ENCODE measurements at places on chromosomes 12 and 14.

DNA sequence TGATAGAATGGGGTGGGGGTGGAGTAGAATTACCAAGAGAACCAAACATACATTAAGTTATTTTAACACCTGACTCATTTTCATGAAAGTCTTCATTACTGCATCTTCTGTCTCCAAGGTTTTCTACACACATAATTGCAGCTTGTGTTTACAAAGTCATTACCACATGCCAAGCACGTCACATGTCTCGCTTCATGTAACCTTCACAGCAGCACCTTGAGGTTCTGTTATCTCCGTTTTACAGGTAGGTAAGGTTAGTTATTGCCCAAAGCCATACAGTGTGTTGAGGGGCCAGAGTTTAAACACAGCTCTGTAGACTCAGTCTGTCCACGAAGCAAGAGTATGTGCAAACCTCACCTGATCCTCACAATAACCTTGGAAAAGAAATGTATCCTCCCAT is 64.3 kb upstream of the RBM19 start:
- DNase-seq = no peak

DNA sequence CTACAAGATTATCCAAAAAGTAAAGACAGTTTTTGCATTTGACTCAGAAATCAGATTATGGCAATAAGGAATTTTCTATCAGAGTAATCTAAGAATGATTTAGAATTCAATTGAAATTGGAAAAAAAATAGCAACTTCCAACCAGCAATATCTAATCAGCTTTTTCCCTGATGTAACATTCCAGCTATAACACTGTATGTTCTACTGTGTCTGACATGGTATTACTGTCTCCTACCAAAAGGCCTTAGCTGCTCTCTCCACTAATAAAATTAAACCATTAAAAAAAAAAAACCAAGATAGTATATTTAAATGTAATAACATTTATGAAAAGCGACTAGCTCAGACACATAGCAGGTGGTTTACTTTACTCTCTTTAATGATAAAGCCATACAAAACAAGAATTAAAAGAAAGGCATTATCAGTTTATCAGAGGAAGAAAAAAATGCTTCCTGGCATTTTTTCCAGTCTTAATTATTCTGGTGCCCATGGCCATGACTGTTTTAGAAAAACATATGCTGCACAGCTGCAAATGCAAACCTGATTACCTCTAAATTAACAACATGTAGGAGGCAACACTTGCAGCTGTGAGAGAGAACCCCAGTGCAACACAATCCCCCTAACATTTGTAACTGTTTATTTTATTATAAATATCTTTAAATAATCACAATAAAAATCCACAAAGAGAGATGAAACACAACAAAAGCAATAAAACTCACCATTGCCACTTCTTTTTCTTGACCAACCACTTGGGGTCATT is 28.8 kb downstream of the PHLDA1 start:
- no peak for DNase-seq

DNA sequence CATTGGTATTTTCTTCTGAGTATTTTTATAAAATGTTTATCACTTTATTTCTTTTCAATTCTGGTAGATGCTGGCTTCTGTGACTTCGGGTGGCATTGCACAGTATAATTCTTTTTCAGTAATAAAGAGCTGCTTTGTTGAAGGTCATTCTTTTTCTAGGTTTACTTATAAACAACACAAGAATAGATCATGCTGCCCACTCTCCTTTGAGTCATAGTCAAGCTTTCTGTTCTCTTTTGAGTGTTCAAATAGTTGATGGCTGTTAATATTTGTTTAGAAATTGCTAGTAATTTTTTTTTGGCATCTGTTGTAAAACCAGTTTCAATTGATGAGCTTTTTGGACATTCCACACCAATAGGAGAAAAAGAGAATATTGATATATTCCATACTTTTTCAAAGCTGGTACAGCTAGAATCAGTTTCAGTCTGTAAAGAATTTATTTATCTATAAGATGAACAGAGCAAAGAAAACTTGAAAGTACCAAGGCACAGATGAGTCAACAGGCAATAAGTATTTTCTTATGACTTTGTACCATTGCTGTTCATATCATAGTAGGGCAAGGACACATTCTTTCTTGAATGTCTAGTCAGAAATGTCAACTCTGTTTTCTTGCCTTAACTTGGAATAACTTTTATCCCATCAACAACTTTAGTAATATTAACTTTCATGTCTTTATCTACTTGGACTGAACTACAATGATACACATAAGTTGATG is 513.0 kb upstream of the SEL1L start:
- no peak for DNase-seq

- DNase-seq = no peak
Observed at GRCh38 chr14:28830115-28830534, 63.5 kb downstream of the FOXG1 start.

DNA sequence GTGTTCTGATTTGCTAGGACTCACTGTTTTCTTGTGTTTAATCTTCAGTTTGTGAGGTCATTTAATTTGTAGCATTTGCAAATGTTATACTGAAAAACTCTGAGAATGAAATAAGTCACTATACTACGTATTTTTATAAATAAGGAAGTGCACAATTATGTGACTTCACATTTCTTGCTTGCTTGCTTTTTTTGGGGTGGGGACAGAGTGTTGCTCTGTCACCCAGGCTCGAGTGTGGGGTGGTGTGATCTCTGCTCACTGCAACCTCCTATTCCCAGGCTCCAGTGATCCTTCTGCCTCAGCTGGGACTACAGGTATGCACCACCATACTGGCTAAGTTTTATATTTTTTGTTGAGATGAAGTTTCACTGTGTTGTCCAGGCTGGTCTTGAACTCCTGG is 32.7 kb downstream of the RBM25 start:
- no peak for DNase-seq

DNA sequence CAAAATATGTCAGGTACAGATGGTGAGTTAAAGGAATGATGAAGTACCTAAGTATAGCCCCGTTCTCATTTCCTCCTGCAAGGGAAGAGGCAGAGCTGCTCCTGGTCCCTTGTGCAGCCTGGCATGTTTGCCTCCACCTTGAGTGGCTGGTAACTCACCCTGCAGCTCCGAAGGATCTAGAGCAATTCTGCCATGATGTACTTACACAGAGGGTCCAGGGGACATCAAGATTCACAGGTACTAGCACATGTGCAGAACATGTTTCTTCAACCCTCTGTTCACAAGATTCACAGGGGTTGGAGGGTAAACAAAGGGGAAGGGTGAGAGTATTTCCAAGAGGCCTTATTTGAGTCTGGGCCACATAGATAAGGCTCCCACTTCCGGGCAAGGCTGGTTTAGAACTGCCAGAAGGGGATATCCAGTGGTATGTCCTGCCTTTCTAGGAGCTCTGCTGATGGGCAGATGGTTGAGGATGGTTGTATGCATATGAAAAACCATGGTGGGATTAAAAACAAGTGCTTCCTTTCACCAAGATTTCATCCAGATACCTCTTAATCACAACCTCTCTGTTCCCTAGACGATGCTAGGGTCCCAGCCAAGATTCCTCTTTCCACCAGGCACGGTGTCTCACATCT is 7.7 kb downstream of the DCTN2 start:
- no peak for DNase-seq

DNA sequence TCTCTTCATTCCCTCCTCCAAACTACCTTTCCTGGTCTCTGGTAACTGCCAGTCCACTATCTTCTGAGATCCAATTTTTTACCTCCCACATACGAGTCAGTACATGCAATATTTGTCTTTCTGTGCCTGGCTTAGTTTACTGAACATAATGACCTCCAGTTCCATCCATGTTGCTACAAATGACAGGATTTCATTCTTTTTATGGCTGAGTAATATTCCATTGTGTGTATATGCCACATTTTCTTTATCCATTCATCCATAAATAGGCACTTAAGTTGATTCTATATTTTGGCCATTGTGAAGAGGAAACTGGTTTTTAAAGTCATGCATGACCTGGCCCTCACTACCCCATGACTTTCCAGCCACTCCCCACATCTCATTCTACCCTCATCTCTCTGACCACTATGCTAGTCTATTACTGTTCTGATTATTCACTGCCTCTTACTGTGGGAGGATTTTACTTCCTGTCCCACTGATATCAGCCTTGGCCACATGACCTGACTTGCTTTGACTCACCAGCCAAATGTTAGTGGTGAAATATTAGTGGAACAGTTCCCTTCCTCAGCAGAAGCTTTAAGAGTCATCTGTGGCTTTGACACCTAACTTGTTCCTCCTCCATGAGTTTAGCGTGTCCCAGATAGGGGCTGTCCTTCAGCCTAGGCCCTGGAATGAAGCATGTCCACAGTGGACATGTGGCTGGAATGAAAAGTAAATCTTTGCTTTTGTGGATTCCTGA is 52.2 kb downstream of the GOLGA5 start:
- DNase-seq = no peak

DNA sequence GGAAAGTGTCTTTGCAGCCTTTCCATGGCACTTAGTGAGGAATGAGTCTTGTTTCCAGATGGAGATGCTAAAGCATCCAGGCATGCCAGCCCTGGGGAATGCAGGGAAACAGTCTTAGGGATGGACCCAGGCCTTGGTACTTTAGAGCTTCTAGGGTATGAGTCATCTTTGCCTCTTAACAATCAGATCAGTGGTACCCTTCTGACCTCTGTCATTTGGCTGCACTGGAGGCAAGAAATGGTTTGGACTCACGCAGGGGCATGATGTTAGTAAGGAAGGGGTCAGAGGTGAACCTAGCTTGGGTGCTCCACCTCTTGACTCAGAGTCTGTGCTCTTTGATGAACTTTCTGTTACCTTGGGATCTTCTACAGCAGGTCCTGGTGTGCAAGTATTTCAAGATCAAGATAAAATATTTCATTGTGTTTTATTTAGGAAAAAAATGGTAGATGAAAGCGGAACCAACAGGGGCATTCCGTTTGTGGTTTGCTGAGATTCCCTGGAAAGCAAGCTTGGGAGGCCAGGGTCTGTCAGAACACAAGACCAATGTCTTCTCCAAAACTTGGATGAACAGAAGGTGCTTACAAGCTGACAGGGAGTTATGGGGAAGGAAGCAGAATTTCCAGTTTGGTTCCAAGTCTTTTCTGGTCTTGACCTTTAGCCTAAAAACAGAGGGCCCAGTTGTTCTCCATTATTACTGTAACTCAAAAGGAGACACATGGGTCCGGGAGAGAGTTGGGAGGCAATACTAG is 216.2 kb downstream of the ZFP36L1 start:
- no peak for DNase-seq
